CD4-positive, alpha-beta T cell (primary cell): ENCODE measurements at places on chromosomes 2 and 18. TPM values are rescaled to one million over a fixed set of nuclear protein-coding genes. Genes with fewer than 3 reads are reported as not detected.

LOXL3 gene
- total RNA-seq, result 0.25 TPM

RBKS gene
- 3.0 TPM for total RNA-seq

G6PC2 gene
- total RNA-seq, result not detected

NT5C1B gene
- total RNA-seq, result not detected

FECH gene
- total RNA-seq, result 7.5 TPM

FAP gene
- not detected for total RNA-seq

KCNS3 gene
- not detected for total RNA-seq

AMER3 gene
- total RNA-seq, result not detected

SPDYA gene
- total RNA-seq, result 12.8 TPM

GRCh38 chr2:19356545-19357401 is 1.6 kb downstream of the OSR1 start:
- no peaks in the 10 kb centered on the region for H3K36me3 ChIP-seq
- peaks cover 56% of the 10 kb centered on the region for H3K4me1 ChIP-seq
- no peak overlapping the region for H3K27ac ChIP-seq
- H3K4me3 ChIP-seq, result no peak overlapping the region
- peaks cover 96% of the 10 kb centered on the region for H3K27me3 ChIP-seq
- no peak for DNase-seq

GRCh38 chr18:43917520-43917919 is 640.2 kb upstream of the SYT4 start:
- no peaks in the 10 kb centered on the region for H3K27me3 ChIP-seq
- H3K4me3 ChIP-seq, result no peak overlapping the region
- H3K36me3 ChIP-seq, result no peaks in the 10 kb centered on the region
- no peaks in the 10 kb centered on the region for H3K4me1 ChIP-seq

DNA sequence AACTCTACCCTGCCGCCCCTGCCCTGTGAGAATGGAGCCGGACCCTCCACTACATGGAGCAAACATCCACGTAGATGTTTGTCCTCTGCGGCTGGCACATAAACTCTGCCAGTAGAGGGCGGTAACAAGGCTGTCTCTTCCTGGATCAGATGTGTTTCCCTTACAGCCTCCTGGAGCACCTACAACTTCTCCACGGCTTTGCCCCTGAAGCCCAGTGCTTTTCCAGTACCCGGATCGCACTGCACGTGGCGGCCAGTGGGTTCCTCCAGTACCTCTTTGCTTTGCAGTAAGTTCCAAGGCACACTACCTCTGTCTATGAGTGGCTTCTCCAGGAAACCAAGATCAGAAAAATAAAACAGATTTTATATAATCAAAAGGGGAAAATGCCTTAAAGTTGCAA is 651.3 kb downstream of the DCDC2C start:
- no peak overlapping the region for H3K27ac ChIP-seq
- no peak for DNase-seq
- no peaks in the 10 kb centered on the region for H3K36me3 ChIP-seq
- no peak overlapping the region for H3K4me3 ChIP-seq

- H3K36me3 ChIP-seq, result no peaks in the 10 kb centered on the region
- no peak for DNase-seq
- H3K27me3 ChIP-seq, result peaks cover 3% of the 10 kb centered on the region
- no peaks in the 10 kb centered on the region for H3K4me1 ChIP-seq
- no peak overlapping the region for H3K27ac ChIP-seq
These were observed 116.1 kb downstream of the TWIST2 start for GRCh38 chr2:238963971-238964328.

- H3K36me3 ChIP-seq, result no peaks in the 10 kb centered on the region
- no peaks in the 10 kb centered on the region for H3K4me1 ChIP-seq
- DNase-seq, result no peak
- no peaks in the 10 kb centered on the region for H3K27me3 ChIP-seq
These were observed 370.6 kb upstream of the UBE2E3 start for GRCh38 chr2:180609626-180610340.

DNA sequence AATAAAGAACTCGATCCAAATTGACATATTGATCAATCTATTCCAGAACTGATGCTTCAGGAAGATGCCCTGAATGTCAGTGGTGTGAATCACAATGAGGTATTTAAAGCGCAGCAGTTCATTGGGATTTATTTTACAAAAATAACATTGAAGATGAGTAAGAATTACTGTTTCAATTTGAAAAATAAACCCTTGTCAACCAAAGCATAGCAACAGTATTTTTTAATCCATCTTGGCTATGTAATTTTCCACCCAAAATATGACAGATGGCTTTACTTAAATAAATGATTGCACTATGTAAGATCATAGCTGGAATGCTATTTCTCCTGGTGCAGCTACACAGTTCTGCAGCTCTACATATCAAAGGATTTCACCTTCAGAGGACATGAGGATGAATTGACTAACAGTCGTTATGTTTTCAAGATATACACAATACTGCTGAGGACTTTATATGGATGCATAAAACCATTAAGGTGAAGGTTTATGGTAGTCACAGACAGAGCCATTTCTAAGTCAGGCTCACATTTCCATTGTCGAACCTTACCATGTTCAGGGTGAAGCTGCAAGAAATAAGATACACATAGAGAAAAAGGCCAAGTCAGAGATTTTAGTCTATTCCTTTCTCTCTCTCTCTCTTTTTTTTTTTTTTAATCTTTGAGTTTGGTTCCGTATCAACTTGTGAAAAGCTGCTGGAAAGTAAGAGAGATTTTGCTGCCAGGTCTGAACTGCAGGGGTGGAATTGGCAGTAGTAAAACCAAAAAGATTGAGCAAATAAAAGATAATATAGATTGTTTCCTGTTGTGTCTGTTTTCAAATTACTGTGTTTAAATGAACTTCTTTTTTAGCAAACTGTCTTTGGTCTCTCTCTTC is 398.0 kb upstream of the CDH20 start:
- no peak for DNase-seq
- no peaks in the 10 kb centered on the region for H3K27me3 ChIP-seq
- H3K4me3 ChIP-seq, result no peak overlapping the region
- H3K4me1 ChIP-seq, result no peaks in the 10 kb centered on the region
- H3K36me3 ChIP-seq, result no peaks in the 10 kb centered on the region
- H3K27ac ChIP-seq, result no peak overlapping the region

- no peak overlapping the region for H3K27ac ChIP-seq
- no peaks in the 10 kb centered on the region for H3K27me3 ChIP-seq
- H3K36me3 ChIP-seq, result no peaks in the 10 kb centered on the region
- DNase-seq, result no peak
These were observed 66.4 kb upstream of the NCK2 start for GRCh38 chr2:105678346-105678745.

DNA sequence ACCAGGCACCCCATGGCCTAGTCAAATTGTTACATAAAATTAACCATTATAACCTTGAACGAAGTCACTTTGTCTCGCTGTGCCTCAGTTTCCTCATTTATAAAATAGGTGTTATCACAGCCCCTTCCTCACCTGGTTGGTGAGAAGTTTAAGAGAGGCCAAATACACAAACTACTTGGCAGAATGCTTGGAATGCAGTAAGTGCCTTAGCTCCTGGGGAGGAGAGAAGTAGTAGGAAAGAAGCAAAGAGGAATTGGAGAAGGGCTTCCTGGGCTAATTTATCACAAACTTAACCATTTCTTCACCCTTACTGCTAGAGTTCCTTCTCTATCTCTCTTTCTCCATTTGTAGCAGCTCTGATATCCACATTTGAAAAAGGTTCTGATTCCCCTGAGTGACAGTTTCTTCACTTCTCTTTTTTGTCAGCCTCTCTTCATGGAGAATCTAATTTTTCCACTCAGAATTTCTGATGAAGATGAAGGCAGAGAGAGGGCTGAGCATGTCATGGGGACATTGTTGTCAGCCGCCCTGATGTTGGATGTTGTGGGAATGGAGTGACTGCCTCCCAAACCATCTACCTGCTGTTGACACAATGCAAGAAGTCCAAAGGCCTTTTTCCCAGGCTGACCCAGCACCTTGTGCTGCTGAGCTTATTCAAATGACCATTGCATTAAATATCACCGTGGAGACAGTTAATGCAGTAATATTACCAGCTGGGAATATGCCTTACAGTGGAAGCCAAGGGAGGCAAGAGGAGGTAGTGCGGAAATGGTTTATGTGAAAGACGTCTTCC is 60.4 kb downstream of the BOD1L2 start:
- H3K4me3 ChIP-seq, result no peak overlapping the region
- no peak overlapping the region for H3K27ac ChIP-seq
- H3K27me3 ChIP-seq, result no peaks in the 10 kb centered on the region
- no peak for DNase-seq
- no peaks in the 10 kb centered on the region for H3K36me3 ChIP-seq

GRCh38 chr2:130765464-130765863 is 10.1 kb downstream of the AMER3 start:
- no peak overlapping the region for H3K27ac ChIP-seq
- H3K27me3 ChIP-seq, result peaks cover 3% of the 10 kb centered on the region
- no peaks in the 10 kb centered on the region for H3K4me1 ChIP-seq
- H3K36me3 ChIP-seq, result no peaks in the 10 kb centered on the region
- no peak overlapping the region for H3K4me3 ChIP-seq

GRCh38 chr2:18834341-18834740 is 245.0 kb upstream of the NT5C1B start:
- no peaks in the 10 kb centered on the region for H3K4me1 ChIP-seq
- no peaks in the 10 kb centered on the region for H3K27me3 ChIP-seq
- H3K4me3 ChIP-seq, result no peak overlapping the region
- no peaks in the 10 kb centered on the region for H3K36me3 ChIP-seq
- no peak overlapping the region for H3K27ac ChIP-seq
- no peak for DNase-seq

DNA sequence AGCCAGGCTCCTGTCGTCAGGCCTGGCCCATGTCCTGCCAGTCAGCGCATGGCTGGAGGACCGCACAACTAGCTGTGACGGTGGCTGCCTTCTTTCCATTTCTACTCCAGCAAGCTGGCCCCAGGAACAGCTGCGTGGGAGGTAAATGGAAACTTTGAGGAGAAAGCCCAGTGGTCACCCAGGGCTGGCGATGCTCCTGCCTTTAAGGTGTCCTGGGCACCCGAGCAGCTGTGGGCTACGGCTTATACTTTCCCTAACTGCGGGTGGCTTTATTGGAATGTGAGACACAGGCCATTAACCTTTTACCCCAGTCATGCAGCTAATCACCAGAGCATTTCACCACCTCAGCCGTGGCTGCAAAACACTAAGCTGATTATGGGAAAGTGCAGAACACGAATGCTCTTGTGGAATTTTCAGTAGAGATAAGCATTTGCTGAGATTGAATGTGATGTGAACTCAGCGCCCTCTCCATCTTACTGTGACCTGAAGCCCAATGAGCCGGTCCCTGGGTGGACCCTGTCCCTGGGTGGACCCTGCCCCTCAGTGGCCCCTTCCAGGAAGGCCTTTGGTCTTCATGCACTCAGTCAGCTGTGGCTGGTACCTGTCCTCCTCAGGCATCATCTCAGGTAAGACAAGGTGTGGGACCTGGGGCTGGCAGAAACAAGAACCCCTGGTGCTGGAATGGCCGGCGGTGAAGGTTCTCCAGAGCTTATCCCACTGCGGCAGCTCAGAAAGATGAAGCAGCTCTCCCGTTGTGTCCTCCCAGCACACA is 275.4 kb upstream of the HS6ST1 start:
- H3K4me3 ChIP-seq, result no peak overlapping the region
- no peak for DNase-seq
- no peaks in the 10 kb centered on the region for H3K4me1 ChIP-seq
- H3K36me3 ChIP-seq, result no peaks in the 10 kb centered on the region
- H3K27ac ChIP-seq, result no peak overlapping the region

DNA sequence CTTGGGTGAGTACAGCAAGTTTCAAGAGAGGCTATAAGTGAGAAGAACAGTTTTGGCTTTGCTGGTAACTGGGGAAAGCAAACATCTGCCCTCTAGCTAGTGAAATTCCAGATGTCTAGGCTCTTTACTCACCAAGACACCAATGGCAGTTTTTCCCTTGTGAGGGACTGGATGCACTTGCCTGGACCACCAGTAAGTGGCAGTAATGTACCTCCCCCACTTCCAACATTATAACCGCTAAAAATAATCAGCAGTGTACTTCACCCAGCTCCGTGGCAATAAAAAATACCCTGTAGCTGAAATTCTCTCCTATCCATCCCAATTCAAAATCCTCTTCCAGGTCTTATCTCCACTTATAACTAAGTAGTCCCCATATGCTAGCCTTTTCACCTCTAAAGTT is 383.9 kb downstream of the ARHGAP15 start:
- H3K36me3 ChIP-seq, result peaks cover 71% of the 10 kb centered on the region
- no peak overlapping the region for H3K27ac ChIP-seq
- no peak for DNase-seq

DNA sequence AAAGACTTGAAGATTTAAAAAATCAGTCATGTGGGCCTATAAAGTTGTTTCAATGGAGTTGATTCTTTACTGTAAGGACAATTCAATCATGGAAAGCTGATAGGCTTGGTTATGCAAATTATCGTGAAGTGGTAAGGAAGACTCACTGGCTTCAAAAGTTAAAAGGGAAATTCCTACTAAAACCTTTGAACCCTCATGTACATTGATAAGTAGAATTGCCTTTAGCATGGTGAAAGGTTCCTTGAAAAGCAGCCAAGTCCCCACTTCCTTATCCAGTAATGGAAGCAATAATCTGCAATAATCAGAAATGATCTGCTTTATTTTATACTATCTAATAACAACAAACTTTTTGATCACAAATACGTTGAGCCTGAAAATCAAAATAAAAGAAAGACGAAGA is 14.4 kb upstream of the CCL20 start:
- H3K27me3 ChIP-seq, result no peaks in the 10 kb centered on the region
- no peak overlapping the region for H3K27ac ChIP-seq
- no peaks in the 10 kb centered on the region for H3K36me3 ChIP-seq
- no peaks in the 10 kb centered on the region for H3K4me1 ChIP-seq
- H3K4me3 ChIP-seq, result no peak overlapping the region
- DNase-seq, result no peak

- H3K4me3 ChIP-seq, result no peak overlapping the region
- no peak overlapping the region for H3K27ac ChIP-seq
- no peaks in the 10 kb centered on the region for H3K36me3 ChIP-seq
- no peaks in the 10 kb centered on the region for H3K4me1 ChIP-seq
These were observed 352.6 kb upstream of the CWC22 start for GRCh38 chr2:180359522-180360282.

DNA sequence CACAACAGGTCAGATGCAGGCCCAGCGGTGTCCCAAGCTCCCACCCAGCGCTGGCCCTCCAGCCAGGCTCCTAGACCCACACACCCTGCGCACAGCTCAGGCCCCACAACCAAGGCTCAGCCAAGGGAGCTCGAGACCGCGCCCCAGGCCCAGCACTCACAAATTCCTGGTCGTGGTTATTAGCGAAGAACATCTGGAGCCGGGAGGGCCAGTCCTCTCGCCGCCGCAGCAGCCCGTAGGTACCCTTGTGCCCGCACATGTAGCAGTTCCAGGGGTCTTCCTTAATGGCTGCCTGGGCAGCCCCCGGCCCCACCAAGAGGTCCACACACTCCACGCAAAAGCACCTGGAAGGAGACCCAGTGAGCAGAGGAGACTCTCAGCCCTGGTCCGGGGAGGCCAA is 75.6 kb upstream of the POMC start:
- no peak for DNase-seq
- no peak overlapping the region for H3K27ac ChIP-seq

- H3K4me1 ChIP-seq, result no peaks in the 10 kb centered on the region
- no peak for DNase-seq
- no peak overlapping the region for H3K27ac ChIP-seq
- no peaks in the 10 kb centered on the region for H3K36me3 ChIP-seq
These were observed 92.0 kb upstream of the CYP1B1 start for GRCh38 chr2:38167968-38168350.

- no peak overlapping the region for H3K27ac ChIP-seq
- H3K36me3 ChIP-seq, result no peaks in the 10 kb centered on the region
- DNase-seq, result no peak
- no peak overlapping the region for H3K4me3 ChIP-seq
- no peaks in the 10 kb centered on the region for H3K27me3 ChIP-seq
These were observed 78.1 kb upstream of the LAPTM4A start for GRCh38 chr2:20129331-20130159.
